ENCODE measurements at places on chromosomes 6 and 20. TPM values are rescaled to one million over a fixed set of nuclear protein-coding genes. Genes with fewer than 3 reads are reported as not detected.
A peak's percentile ranks its signal among the peaks of the same experiment; 100 is the strongest.

GRCh38 chr6:138523347-138524210, 24.3 kb upstream of the NHSL1 start:
- no peaks in the 10 kb centered on the region for H3K27me3 ChIP-seq
- H3K27ac ChIP-seq, result no peak overlapping the region
- no peaks in the 10 kb centered on the region for H3K4me1 ChIP-seq
- H3K4me3 ChIP-seq, result no peak overlapping the region

The CGA gene
- total RNA-seq, result not detected

The KCNB1 gene
- total RNA-seq, result not detected

GRCh38 chr20:43843096-43843964, 71.3 kb upstream of the TOX2 start:
- no peak for DNase-seq
- peaks cover 34% of the 10 kb centered on the region for H3K4me1 ChIP-seq

GRCh38 chr6:15246666-15247499, 1.0 kb downstream of the JARID2 start:
- no peaks in the 10 kb centered on the region for H3K27me3 ChIP-seq
- no peaks in the 10 kb centered on the region for H3K36me3 ChIP-seq
- H3K4me3 ChIP-seq, result peak overlapping the region; percentile 97
- peak overlapping the region; percentile 97 for H3K27ac ChIP-seq
- DNase-seq, result no peak

Measured in GM12878 (cell line).